RWPE1 (cell line): ENCODE measurements at places on chromosomes 7 and 10.

GRCh38 chr7:135713836-135714470, 14.0 kb downstream of the SLC13A4 start:
- no peak for DNase-seq

DNA sequence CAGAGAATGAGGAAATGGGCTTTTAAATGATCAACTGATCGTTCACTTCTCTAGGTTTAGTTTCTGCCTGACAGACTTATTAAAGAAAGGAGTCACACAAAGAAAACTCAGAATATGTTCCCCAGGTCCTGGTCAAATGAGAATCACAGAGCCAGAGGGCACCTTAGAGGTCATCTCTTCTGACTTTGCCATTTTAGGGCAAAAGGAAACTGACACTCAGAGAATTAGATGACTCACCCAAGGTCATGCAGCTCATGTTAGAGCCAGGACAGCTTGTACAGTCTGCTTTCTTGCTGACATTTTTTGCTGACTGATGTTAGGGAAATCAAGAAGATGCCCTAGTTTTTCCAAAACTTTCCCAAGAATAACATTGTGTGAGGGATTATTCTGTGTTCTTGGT, 312.7 kb upstream of the SP8 start:
- DNase-seq, result no peak

- DNase-seq, result no peak
These were observed 1156.7 kb downstream of the GATA3 start for GRCh38 chr10:9211228-9211627.

DNA sequence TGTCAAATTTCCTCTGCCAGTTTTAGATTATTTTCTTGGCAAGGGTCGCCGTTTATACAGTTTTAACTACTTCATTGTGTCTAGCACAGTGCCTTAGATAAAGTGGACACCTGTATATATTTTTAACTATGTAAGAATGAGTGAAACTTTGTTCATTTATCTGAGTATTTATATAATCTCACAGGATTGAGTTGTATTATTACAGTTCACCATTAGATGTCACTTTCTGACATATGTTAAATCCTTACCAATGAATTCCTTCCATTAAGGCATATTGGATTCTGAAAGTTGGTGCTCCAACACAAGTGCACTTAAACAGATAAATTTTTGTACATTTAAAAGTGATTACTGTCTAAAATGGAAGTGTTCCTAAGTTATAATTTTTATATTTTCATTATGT, 43.0 kb downstream of the ZMYND11 start:
- DNase-seq, result peak; percentile 36

DNA sequence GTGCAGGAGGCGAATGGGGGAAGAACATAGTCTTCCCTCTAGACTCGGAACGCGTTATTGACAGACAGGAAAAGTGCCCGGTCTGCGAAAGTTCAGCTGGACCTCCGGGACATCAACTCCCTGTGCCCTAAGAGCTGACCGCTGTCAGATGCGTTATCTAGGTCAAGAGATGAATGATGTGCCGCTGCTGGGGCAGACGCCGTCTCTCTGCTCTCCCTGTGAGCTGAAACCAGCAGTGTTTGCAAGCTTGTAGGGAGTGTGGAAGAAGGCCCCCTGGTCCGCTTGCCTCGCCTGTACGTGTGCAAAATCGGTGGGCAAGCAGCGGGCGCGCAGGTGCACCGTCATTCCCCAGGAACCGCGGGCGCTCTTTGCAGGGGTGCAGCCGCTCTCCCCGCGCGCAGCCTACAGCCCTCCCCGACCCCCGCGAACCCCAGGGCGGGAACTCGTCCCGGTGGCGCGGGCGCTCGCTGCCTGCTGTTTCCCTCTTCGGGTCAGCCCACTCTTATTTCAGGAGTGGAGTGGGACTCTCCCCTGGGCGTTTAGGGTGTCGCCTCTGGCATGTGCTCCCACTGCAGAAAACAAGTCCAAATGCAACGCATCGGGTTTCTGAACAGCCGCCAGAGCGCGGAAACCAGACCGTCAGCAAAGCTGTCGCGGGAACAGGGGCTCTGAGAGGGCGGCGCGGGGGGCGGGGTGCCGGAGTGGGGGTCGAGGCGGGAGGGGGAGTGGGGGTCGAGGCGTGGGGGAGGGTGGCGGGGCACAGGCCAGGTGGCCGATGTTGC, 1.8 kb upstream of the PFKFB3 start:
- no peak for DNase-seq

DNA sequence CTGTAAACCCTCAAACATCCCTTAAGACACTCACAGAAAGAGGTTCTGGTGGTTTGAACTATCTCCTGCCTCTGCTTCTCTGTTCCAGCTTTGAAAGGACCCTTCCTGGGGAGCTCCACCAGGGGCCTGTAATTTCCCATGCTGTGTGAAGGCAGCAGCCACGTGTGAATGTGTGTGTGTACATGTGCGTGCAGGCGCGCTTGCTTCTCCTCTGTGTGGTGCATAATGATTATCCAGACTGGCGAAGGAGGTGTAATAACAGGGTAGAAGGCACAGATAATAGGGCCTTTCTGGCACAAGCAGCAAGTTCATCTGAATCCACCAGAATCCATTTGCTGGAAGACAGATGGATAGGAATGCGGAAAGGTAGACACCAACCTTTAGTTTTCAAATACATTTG, 466.5 kb downstream of the GRID1 start:
- DNase-seq, result no peak

- DNase-seq, result no peak
These were observed 163.8 kb downstream of the RNF133 start for GRCh38 chr7:122535086-122535485.

GRCh38 chr10:66783316-66783715, 142.5 kb upstream of the LRRTM3 start:
- DNase-seq, result no peak

DNA sequence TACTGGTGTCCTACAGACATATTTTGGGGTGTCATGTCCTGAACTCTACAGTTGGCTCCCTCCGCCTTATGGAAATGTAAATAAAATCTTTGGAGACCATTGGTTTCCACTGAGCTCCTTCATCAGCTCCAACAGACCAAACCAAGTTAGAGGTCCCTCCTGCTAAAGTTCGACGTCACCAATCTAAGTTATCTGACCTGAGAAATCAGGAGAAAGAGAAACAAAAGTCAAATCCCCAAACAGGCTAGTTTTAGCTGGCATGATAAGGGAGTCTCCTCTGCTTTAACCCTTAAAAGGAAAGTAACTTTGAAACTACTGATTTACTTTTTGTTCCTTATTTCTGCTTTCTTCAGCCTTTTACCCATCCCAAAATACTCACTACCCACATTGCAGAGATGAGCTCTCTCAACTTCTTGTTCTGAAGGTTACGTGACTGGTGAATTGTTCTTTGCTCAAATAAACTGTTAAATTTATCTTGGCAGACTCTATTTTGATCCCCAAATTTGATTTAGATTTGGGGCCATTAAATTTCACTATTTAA, 39.9 kb downstream of the AVL9 start:
- DNase-seq, result no peak

DNA sequence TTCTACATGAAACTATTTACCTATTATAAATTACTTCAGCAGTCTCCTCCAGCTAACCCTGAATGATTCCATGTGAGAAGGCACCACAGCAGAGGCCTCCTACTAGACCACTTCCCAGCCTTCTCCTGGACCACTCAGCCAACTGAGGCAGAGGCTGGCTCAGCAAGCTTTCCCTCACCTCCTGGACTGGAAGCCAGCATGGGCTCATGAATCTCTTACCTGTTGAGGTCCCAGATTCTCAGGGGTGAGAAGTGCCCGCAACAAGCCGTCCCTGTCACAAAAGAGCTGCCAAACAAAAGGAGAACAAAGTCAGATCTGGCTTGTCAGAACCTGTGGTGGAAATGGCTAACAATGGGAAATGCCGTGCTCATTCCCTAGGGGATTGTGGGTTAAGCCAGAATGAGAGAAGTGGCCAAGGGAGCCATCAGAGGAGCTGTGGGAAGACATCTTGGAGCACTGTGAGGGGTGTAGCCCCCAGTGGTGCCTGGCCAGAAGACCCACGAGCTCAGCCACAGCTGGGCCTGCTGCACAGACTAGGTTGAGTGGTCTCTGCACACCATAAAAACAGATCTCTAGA, 36.5 kb downstream of the DPCD start:
- DNase-seq, result no peak

DNA sequence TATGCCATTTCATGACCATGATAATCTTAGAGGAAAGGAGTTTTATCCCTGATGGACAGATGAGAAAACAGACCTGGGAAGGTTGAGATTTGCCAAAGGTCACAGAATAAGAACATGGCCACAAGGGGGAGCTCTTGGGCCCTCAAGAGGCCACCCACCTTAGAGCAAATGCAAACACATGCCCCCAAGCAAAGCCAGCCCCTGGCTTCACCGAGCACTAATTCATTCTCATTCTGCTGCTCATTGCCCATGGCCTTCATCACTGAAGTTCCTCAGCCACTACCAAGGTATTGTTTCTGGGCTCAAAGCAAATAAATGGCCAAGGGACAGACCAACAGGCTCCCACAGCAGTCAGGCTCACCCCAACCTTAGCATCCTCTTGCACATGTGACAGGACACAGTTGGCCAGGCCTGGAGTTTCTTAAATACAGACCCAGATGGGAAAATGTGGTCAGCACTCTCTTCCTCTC, 44.2 kb downstream of the PDLIM1 start:
- DNase-seq, result no peak

DNA sequence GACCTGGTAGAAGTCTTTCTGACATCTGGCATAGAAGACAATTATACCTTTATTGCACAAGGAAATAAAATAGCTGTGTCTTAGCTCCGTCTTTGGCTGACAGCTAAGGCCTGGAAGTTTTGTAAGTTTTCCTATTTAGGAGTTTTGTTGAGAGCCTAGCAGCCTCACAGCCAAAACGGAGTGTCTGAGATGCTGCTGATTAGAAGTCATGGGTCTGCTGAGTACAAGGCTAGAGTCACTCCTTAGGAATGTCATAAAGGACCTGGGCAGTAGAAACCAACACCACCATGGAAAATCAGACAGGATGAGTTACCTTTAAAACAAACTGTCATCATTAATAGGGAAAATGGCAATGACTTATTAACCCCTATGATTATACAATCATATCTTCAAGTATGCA, 442.5 kb downstream of the KCNMA1 start:
- DNase-seq, result peak; percentile 54

GRCh38 chr7:34337163-34337562, 320.9 kb upstream of the NPSR1 start:
- DNase-seq, result no peak

DNA sequence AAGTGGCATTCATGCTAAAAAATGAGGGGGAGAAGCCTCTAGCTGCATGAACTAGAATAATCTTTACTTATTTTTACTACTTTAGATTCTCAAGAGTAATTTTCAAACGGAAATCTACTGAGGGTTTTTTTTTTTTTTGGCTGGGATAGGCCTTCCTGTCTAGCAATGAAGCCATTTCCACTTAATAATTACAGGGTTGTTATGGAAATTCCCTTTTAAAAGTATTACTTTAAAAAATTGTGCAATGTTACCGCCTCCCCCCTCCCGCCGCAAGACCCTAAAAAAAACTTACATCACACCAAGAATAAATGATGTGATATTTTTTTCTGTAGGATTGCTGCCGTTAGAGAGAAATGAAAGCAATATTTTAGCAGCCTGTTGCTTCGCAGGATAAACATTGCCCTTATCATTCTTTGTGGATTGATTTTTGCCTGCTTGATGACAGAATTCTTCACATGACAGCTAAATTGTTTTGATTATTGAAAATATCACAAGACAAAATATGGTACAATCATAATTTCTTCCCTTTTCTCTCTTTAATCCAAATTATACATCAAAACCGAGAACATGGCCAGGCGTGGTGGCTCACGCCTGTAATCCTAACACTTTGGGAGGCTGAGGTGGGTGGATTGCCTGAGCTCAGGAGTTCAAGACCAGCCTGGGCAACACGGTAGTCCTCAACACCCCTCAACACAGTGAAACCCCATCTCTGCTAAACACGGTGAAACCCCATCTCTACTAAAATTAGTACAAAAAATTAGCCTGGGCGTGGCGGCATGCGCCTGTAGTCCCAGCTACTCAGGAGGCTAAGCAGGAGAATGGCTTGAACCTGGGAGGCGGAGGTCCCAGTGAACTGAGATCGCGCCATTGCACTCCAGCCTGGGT, 32.8 kb downstream of the ARL4A start:
- no peak for DNase-seq

- DNase-seq, result no peak
These were observed 17.0 kb upstream of the UTF1 start for GRCh38 chr10:133212853-133213494.

DNA sequence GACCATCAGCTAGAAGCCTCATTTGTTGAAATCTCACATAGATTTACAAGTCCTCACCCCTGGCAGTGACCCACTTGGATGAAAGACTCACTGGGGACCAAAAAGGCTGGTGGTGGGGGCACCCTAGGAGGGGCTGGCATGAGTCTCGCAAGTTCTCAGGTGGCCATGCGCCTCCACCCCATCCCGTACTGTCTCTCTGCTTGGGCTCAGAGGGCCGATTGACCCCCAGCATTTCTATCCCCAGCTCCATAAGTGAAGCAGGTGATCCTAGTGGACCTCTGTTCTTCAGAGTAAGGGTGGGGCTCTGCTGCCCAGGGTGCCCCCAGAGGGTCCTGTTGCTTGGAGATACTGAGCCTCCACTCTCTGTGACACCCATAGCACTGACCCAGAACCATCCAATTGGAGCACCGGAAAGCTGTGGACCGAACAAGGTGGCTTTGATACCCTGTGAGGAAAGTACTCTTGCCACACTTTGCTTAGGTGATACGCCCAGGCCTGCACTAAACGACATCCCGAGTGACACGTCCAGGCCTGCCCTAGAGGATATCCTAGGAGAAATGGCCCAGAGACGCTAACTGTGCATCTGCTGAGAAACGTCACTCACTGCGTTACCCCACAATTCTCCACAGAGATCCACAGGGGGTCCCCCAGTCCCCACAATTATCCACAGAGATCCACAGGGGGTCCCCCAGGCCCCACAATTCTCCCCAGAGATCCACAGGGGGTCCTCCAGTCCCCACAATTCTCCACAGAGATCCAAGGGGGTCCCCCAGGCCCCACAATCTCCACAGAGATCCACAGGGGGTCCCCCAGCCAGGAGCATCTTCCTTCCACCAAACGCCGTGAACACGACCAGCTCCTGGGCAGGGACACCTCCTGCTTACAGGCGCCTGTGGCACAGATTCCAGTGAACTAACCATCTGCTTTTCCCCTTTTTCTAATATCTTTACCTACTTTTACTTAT, 262.9 kb downstream of the PTPRN2 start:
- no peak for DNase-seq
